ENCODE measurements at places on chromosomes 2 and 18. TPM values are rescaled to one million over a fixed set of nuclear protein-coding genes. Genes with fewer than 3 reads are reported as not detected.

ERMN gene
- 0.42 TPM for polyA plus RNA-seq

- no peaks in the 10 kb centered on the region for H3K36me3 ChIP-seq
- no peaks in the 10 kb centered on the region for H3K4me1 ChIP-seq
- H3K27ac ChIP-seq, result no peak overlapping the region
- H3K4me3 ChIP-seq, result no peak overlapping the region
- H3K27me3 ChIP-seq, result no peaks in the 10 kb centered on the region
- DNase-seq, result no peak
These were observed 96.3 kb downstream of the UPP2 start for GRCh38 chr2:158197940-158198339.

DNA sequence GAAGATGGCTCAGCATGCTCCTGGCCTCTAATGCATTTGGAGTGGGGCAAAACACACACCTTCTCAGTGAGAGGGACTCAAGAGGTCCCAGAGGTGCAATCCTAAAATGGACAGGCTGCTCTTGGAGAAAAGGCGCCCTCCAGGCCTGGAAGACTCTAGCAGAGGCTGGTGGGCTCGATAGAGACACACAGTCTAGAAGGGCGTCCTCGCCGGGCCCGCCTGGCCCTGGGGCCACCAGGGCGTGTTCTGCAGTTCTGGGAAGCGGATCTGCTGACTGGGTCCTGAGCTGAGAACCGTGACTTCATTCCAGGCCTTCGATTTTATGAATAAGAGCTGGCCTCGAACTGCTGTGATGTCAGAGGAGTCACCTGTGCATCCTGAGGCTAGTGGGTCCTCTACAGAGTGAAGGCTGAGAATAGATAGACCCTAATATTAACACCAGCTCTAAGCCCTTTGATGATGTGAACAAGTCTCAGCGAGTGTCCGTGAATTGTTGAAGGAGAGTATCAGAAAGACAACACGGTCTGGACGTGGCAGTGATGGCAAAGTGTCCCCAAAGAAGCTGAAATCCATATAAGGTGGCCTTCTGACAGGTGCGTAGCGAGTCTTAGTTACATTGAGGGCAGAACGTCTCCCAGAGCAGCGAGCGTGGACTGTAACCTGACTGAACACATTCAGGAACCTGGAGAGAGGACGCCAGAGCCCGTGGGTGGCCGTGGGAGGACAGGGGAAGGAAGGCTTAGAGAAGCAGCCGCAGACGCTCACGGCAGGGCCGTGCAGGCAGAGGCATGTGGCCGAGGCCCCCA is 136.9 kb downstream of the PTGR3 start:
- H3K27me3 ChIP-seq, result peaks cover 1% of the 10 kb centered on the region
- peak overlapping the region; percentile 86 for H3K4me3 ChIP-seq
- no peak for DNase-seq
- H3K4me1 ChIP-seq, result peaks cover 35% of the 10 kb centered on the region
- peak overlapping the region; percentile 98 for H3K27ac ChIP-seq
- peaks cover 21% of the 10 kb centered on the region for H3K36me3 ChIP-seq

DNA sequence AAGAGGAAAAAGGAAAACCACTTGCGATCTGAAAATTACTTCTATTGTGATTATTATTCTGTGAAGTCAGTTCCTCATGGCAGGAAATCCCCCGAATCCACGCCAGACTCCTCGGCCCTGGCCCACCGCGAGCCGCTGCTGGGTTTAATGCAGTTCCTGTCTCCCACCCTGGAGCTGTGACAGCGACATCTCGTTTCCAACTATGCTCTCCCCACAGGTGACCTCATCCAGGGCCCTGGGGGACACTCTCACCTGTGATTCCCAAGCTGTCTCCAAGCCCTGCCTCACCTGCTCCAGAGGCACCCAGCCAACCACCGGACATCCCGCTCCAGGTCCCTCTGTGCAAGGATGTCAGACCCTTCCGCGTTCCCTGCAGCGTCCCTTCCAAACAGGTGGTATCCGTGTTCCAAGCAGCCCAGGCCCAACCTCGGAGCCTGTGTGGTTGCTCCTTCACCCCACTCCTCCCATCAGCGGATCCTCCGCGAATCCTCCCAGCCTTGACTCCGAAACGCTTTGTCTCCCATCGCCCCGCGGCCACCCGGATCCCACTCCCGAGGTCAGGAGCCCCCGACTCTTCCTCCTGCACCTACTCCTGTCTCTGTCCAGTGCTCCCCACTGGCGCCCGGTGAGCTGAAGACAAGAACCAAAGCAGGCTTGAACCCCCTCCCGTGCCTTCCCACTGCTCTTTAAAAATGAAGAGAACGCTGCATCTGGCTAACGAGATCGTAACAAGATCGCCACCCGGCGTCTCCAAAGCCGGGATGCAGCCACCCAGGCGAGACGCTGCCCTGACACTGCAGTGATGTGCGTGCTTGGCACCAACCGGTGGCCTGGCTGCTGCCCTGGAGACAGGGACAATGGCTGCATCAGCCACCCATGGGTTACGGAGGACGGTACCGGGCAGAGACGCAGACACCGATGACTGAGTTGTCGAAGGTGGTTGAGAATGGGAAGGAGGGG is 96.5 kb downstream of the NDUFA10 start:
- H3K4me1 ChIP-seq, result no peaks in the 10 kb centered on the region
- no peak for DNase-seq
- peaks cover 3% of the 10 kb centered on the region for H3K27me3 ChIP-seq
- no peaks in the 10 kb centered on the region for H3K36me3 ChIP-seq

GRCh38 chr18:76131738-76132137 is 363.3 kb downstream of the ZNF516 start:
- DNase-seq, result no peak
- H3K4me3 ChIP-seq, result no peak overlapping the region
- H3K36me3 ChIP-seq, result no peaks in the 10 kb centered on the region
- H3K27me3 ChIP-seq, result peaks cover 8% of the 10 kb centered on the region
- H3K4me1 ChIP-seq, result no peaks in the 10 kb centered on the region

All from immature natural killer cell (primary cell).